ENCODE measurements at places on chromosomes 12 and 14.

- DNase-seq = no peak
These were observed 155.5 kb downstream of the DACT1 start for GRCh38 chr14:58793131-58793740.

DNA sequence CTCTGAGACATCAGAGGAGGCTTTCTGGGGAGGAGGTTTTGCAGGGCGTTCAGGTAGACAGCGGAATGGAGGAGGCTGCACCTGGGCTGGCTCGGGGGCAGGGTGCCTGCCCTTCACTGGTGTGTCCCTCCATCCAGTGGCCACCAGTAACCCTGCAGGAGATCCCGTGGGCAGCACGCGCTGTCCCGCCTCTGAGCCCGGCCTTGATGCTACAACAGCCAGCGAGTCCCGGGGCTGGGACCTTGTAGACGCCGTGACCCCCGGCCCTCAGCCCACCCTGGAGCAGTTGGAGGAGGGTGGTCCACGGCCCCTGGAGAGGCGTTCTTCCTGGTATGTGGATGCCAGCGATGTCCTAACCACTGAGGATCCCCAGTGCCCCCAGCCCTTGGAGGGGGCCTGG lies 10.0 kb upstream of the ADSS1 start:
- no peak for DNase-seq

DNA sequence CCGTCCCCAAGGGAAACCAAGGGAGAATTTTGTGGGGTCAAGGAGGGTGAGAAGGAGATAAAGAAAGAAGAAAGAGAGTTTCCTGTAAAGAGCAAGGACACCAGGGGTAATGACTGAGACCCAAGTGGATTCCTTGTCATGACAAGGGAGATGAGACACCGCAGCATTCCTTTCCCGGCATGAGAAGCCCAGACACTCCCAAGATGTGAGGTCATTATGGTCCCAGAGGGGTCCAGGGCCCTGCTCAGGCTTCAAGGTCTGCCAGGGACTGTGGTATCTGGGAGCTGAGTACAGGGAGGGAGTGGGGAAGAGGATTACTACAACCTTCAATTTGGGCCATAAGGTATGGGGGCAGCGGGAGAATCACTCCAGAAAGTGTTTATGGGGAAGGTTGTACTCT lies 58.1 kb downstream of the SPTB start:
- DNase-seq = no peak

- no peak for DNase-seq
These were observed 841.7 kb downstream of the VRK1 start for GRCh38 chr14:97638864-97639263.

DNA sequence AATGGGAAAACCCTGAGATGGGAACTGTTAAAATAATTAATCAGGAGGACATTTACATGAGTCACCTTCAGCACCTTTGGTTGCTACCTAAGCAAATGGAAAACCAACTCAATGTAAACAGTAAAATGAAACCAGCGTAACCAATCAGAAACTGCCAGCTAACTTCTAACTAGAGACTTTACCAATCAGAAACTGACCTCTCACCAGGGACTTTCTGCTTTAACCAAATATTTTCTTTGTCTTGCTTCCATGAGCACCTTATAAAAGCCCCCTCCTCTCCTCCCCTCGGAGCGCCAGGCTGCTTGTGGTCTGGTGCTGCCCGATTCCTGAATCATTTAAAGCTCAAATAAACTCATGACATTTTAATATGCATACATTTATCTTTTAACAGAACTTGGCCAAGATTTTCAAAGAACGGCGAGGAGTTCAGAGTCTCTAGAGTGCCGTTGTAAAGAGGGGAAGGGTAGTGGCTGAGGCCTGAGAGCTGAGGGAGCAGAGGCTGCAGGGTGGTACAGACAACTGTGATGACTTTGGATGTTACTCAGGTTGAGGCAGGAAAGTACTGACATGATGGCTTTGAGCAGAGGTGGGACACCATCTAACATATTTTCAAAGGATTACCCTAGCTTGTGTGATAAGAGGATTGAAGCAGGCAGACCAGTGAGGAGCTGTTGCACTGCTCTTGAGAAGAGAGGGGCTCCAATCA lies 183.6 kb downstream of the CRADD start:
- DNase-seq = no peak

DNA sequence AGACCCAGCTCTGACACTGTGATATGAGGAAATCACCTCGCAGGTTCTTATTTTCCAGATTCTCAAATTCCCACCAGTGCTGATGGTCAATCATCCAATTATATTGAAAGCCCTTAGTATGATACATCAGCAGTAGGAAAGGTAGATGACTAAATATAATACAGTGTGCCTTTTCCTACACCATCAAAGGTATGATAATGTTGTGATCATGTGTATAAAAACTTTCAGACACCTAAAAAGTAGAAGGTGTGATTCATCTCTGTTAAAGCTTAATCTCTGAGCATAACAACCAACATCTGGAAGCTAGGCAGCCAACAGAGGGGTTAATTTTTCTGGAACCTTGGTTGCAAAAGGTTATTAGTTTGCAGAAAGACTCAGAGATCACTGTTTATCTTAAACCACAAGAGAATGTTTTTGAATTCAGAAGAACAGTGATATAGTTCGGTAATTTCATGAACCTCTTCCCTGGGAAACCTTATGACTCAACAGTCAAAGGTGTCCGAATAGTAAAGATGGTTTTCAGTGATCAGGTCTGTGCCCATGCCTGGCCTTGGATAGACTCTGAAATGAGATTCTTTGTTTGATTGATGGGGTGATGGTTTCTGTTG lies 122.5 kb downstream of the ETV6 start:
- no peak for DNase-seq

DNA sequence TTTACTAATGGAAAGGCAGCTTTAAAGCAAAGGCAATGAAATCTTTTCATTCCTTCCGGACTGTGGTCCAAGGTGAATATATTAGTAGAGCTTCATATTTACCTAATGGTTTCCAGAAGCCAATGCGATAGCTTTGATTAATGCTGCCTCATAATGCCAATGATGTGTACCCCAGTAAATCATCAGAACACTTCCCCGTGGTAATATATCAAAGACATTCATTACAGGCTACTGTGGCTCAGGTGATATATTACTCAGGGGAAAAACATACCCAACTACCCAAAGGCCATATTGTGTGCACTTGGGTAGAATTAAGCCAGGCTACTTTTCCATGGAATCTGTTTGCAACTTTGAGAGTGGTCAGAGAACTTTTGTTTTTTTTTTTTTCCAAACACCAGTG lies 69.4 kb upstream of the DACT1 start:
- DNase-seq = no peak

- no peak for DNase-seq
These were observed 1.4 kb upstream of the TRMT61A start for GRCh38 chr14:103527408-103528145.

DNA sequence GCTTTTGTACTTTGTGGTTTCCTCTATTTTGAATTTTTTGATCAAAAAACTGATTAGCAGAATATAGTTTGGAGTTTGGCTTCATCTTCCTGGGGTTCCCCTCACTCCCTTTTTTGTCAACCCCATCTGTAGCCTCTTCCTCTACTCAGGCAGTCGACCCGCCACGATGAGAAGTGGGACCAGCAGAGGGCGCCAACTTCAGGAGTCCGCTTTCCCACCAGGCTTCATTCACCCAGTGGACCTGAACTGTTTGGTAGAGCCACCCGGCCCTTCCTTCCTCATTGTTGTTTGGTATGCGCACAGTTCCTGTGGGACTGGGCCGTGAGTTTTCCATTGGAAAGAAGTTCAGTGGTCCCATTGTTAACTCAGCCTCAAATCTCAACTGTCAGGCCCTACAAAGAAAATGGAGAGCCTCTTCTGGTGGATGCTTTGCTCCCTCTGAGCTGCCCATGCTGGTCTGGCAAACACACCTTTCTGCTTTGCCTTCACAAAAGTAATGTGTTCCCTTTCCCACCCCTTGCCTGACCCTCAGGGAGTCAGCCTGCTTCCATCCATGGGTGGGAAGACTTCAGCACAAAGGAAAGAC lies 21.7 kb downstream of the TMBIM6 start:
- peak; percentile 70 for DNase-seq

DNA sequence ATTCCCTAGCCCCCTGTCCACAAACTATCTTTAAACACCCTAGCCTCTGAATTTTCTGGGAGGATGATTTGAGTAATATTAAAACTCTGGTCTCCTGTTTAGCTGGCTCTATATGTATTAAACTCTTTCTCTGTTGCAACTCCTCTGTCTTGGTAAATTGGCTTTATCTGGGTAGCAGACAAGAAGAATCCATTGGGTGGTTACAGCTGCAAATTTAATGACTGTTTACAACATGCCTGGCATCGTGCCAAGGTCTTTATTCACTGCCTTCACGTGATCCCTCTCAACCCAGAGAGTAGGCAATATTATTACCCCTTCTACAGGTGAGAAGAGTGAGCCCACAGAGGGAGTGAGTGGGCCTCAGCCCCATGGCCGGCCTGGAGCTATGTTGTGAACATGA lies 77.8 kb upstream of the MYL2 start:
- DNase-seq = no peak

DNA sequence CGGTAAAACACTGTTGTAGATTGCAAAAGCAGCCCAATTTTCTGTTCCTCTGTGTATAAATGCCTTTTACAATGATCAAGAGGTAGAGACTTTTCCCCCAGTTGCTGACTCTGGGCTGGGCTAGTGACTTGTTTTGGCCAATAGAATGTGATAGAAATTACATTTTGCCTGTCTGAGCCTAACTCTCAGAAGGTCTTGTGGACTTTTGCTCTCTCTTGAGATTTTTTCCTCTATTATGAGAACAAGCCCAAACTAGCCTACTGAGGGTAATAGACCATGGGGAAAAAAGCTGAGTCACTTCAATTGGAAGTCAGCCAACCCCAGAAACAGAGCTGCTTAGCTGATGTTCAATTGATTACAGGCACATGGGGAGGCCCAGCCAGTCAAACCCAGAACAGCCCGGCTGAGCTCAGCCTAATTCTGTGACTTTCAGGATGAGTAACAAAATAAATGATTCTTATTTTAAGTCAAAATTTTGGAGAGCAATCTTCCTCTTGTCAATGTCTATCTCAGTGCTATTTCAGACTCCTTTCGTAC lies 61.4 kb downstream of the MYF5 start:
- DNase-seq = peak; percentile 26

GRCh38 chr14:59847711-59848110 lies 22.9 kb downstream of the RTN1 start:
- no peak for DNase-seq

GRCh38 chr14:64584190-64584589 lies 34.4 kb downstream of the PPP1R36 start:
- no peak for DNase-seq

GRCh38 chr12:2284857-2285256 lies 232.1 kb downstream of the CACNA1C start:
- DNase-seq = no peak

- DNase-seq = no peak
These were observed 6.0 kb downstream of the CCDC85C start for GRCh38 chr14:99597911-99598600.

GRCh38 chr12:3613641-3614395 lies 122.8 kb downstream of the PRMT8 start:
- DNase-seq = no peak

- DNase-seq = no peak
These were observed 29.4 kb downstream of the DCP1B start for GRCh38 chr12:1974812-1975211.

- DNase-seq = no peak
These were observed 18.8 kb upstream of the RCOR1 start for GRCh38 chr14:102573591-102574046.

DNA sequence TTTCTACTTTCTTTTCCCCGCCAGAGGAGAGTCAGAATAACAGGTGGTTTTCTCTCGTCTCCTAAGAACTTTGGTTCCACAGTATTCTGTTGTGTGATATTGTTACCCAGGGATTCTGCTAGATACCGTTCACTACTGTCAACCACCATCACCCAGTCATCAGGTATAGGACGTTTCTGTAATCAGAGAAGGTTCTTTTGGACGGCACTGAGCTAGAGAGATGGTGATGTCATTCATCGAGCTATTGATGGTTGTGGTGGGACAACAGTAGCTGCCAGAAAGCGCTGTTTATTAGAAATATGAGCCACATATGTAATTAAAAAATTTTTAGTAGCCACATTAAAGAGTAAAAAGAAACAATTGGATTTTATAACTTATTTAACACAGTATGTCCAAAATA lies 17.0 kb downstream of the ERC1 start:
- no peak for DNase-seq

- no peak for DNase-seq
These were observed 37.9 kb upstream of the GNG2 start for GRCh38 chr14:51822499-51822898.
